Gastroesophageal sphincter (tissue), 4 donors: ENCODE measurements at places on chromosomes 12 and 14.
A peak's percentile ranks its signal among the peaks of the same experiment; 100 is the strongest.

DNA sequence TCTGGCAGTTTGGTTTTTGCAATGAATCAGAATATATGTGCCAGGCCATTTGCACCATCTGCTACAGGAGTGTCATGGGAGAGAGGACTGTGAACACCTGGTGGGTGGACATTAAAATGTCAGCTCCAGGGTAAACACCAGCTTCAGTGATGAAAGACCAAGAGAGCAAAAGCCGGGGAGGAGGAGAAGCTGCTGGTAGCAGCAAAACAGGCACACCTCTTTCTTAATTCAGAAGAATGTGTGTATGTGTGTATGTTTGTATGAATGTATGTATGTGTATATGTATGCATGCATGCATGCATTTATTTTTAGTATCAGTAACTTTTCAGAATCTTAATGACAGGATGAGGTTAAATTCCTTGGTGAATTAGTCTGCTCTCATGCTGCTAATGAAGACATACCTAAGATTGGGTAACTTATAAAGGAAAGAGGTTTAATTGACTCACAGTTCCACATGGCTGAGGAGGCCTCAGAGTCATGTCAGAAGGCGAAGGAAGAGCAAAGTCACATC lies 357.4 kb upstream of the PRICKLE1 start:
- H3K4me3 ChIP-seq: no peak overlapping the region
- H3K27me3 ChIP-seq: no peaks in the 10 kb centered on the region
- no peaks in the 10 kb centered on the region for H3K36me3 ChIP-seq
- H3K4me1 ChIP-seq: no peaks in the 10 kb centered on the region
- no peak overlapping the region for H3K27ac ChIP-seq

- no peak overlapping the region for H3K4me3 ChIP-seq
- no peak overlapping the region for H3K27ac ChIP-seq
- no peak for ATAC-seq
- no peaks in the 10 kb centered on the region for H3K36me3 ChIP-seq
- no peaks in the 10 kb centered on the region for H3K27me3 ChIP-seq
Measured at GRCh38 chr14:60212503-60213371, 36.3 kb upstream of the PPM1A start.

- no peaks in the 10 kb centered on the region for H3K27me3 ChIP-seq
- no peak overlapping the region for H3K27ac ChIP-seq
- H3K4me1 ChIP-seq: no peaks in the 10 kb centered on the region
Measured at GRCh38 chr12:45557016-45557415, 172.5 kb upstream of the ARID2 start.

DNA sequence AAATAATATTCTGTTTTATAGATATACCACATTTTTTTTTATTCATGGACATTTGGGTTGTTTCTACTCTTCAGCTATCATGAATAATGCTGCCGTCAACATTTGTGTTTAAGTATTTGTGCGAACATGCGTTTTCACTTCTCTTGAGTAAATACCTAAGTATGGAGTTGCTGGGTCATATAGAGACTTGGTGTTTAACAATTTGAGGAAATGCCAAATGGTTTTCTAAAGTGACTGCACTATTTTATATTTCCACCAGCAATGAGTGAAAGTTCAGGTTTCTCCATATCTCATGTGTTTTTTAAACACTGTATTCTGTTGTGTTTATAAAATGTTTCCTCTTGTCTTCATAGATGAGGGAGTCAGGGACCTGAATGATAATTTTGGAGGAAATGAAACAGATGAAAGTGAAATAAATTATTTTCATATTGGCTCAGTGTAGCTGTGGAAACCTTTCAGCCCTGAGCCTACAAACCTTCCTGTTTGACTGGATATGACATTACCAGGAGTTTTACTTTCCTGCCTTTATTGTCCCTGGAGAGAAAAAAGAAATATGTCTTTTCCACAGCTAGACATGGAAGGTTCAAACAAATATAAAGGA lies 26.3 kb downstream of the DAAM1 start:
- no peak overlapping the region for H3K4me3 ChIP-seq
- no peak for ATAC-seq
- no peaks in the 10 kb centered on the region for H3K27me3 ChIP-seq
- H3K27ac ChIP-seq: peak overlapping the region; percentile 81
- peaks cover 55% of the 10 kb centered on the region for H3K4me1 ChIP-seq
- H3K36me3 ChIP-seq: no peaks in the 10 kb centered on the region

GRCh38 chr12:50529345-50529744 lies 24.6 kb downstream of the DIP2B start:
- peaks cover 50% of the 10 kb centered on the region for H3K4me1 ChIP-seq
- no peaks in the 10 kb centered on the region for H3K27me3 ChIP-seq
- H3K27ac ChIP-seq: no peak overlapping the region
- H3K36me3 ChIP-seq: no peaks in the 10 kb centered on the region
- no peak for ATAC-seq

DNA sequence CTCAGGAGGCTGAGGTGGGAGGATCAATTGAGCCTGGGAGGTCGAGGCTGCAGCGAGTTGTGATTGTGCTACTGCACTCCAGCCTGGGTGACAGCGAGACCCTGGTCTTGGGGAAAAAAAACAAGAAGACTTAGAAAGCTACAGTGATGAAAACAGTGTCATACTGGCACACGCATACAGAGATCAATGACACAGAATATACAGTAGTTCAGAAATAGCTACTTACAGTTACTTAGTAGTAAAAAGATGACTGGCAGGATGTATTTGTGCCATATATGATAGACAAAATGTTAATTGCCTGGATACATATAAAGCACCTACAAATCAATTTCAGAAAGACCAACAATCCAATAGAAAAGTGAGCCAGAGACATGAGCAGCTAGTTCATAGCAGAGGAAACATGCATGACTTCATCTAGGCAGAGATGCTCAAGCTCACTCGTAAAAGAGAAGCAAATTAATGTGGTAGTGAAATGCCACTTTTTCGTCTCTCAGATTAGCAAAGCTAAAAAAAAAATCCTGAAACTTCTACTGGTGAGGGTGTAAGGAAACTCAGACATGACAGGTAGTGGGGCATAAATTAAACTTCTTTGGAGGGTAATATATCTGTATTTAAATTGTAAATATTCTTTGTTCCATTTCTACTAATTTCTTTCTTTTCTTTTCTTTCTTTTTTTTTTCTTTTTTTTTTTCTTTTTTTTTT lies 2.5 kb upstream of the ALDH2 start:
- no peak overlapping the region for H3K27ac ChIP-seq
- no peak for ATAC-seq
- H3K36me3 ChIP-seq: no peaks in the 10 kb centered on the region
- H3K4me3 ChIP-seq: no peak overlapping the region
- H3K4me1 ChIP-seq: peaks cover 25% of the 10 kb centered on the region

DNA sequence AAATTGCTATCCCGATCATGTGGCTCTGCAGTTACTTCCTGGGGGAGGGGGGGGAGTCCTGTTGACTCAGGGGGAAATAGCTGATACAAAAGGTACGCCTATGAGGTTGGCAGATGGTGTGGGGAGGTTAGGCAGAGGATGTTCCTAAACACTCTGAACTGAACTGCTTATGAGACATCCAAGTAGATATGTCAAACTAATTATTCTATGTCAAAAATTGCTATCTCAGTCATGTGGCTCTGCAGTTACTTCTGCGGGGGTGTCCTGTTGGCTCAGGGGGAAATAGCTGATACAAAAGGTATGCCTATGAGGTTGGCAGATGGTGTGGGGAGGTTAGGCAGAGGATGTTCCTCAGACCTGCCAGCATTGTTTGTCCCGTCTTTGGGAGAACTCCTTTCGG lies 5.1 kb upstream of the VCPKMT start:
- H3K4me3 ChIP-seq: no peak overlapping the region
- no peak for ATAC-seq
- H3K36me3 ChIP-seq: peaks cover 3% of the 10 kb centered on the region
- peaks cover 9% of the 10 kb centered on the region for H3K4me1 ChIP-seq

- H3K36me3 ChIP-seq: no peaks in the 10 kb centered on the region
- H3K4me1 ChIP-seq: peaks cover 4% of the 10 kb centered on the region
- ATAC-seq: no peak
- peak overlapping the region; percentile 74 for H3K4me3 ChIP-seq
- H3K27ac ChIP-seq: peak overlapping the region; percentile 96
Measured at GRCh38 chr12:19440916-19441315, 1.6 kb downstream of the AEBP2 start.

GRCh38 chr14:35044939-35045797 lies 904 bp upstream of the FAM177A1 start:
- peaks cover 37% of the 10 kb centered on the region for H3K4me1 ChIP-seq
- H3K4me3 ChIP-seq: peak overlapping the region; percentile 72
- H3K36me3 ChIP-seq: peaks cover 4% of the 10 kb centered on the region
- ATAC-seq: no peak

DNA sequence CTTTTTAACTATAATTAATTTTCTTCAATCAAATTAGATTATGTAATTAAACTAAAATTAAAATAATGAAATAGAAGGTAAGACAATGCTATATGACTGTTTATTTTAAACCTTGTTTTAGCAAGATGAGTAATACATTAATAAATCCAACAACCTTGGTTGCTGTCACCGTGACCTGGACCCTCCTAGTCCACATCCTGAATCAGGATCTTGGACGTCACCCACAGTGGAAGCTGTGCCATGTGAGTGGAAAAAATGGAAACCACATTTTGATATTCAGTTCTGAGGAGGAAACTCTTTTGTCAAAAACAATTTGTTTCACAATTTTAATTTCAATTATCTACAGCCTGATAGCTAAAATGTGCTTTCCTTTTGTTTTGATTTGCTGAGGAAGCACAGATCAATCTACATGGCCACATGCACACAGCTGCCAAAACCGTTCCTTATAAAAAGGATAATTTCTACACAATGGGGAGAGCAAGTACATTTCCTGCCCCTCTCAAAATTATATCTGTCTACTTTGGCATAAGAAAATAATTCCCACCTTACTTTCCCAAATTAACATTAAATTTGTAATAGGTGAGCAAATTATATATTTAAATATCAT lies 255.5 kb downstream of the RASSF9 start:
- no peak for ATAC-seq
- no peaks in the 10 kb centered on the region for H3K4me1 ChIP-seq
- H3K4me3 ChIP-seq: no peak overlapping the region
- no peak overlapping the region for H3K27ac ChIP-seq
- no peaks in the 10 kb centered on the region for H3K36me3 ChIP-seq

DNA sequence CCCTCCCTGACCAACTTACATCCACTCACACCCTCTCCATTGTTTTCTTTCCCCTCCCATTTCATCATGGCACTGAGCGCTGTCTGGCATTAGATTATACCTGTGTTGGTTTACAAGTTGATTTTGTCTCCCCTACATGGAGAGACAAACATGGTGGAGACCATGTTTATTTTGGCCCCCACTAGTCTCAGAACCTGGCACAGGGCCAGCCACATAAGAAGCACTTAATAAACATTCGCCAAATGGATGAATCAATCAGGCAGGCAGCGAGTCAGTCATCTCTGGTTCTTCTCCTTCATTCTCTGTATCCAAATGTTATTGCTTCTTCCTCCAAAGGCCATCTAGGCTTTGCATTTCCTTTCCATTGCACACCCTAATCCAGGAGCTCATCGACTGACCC lies 177.4 kb downstream of the DPF3 start:
- H3K4me1 ChIP-seq: peaks cover 39% of the 10 kb centered on the region
- no peak overlapping the region for H3K27ac ChIP-seq
- H3K27me3 ChIP-seq: no peaks in the 10 kb centered on the region
- H3K4me3 ChIP-seq: no peak overlapping the region

DNA sequence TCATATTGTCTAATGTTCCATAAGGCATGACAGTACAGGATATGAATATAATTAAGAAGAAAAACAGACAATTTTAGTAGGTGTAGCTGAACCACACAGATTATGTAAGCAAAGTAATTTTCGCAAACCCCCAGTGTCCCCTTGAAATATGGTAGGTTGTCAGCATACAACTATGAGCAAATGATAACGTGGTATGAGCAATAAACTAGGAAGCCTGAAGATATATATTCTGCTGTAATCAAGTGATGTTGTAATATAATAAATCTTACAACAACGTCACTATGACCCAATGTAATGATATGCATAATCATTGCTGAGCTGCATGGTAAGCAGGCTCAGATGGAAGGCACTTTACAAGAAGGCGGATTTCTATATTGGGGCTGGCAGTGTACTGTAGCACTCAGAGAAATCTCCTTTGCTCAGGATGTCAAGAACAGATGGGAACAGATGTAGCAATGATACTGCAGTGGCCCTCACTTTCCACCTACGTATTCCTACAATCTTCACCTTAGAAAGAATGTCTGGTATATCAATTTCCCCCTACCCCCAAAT lies 47.8 kb upstream of the MYF6 start:
- H3K27me3 ChIP-seq: no peaks in the 10 kb centered on the region
- H3K4me1 ChIP-seq: no peaks in the 10 kb centered on the region
- no peak overlapping the region for H3K4me3 ChIP-seq

DNA sequence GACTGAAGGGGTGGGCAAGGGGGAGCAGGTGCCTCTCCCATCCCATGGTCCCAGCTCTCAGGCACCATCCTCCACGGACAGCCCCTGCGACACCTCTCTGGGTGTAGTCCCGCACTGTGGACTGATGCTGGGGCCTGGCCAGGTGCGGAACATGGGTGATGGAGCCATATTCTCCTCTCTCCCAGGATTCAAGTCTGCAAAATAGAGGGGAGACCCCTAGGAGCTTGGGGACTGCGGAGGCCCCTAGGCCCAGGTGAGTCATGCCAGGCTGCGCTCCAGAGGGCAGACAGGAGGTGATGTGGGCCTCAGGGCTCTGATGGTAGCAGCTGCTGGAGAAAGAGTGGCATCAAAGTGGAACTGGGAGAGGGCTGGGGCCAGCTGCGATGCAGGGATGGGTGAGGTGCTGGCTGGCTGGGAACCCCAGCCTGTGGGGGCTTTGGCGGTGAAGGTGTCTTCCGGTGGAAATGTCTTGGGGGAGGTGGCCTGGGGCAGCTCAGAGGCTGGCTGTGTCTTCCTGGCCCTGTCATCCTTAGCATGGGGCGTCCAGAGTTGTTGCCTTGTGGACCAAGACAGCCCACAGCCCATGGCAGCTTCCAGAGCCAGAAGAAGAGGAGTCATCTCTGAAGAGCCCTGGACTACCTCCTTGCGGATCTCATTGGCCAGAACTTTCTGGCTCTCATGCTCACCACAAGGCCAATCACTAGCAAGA lies 149.1 kb downstream of the KIF26A start:
- no peaks in the 10 kb centered on the region for H3K36me3 ChIP-seq
- H3K4me1 ChIP-seq: no peaks in the 10 kb centered on the region
- peaks cover 20% of the 10 kb centered on the region for H3K27me3 ChIP-seq
- no peak for ATAC-seq

GRCh38 chr14:36751920-36752319 lies 90.3 kb downstream of the PAX9 start:
- H3K4me1 ChIP-seq: no peaks in the 10 kb centered on the region
- H3K27ac ChIP-seq: no peak overlapping the region
- no peaks in the 10 kb centered on the region for H3K36me3 ChIP-seq

- no peaks in the 10 kb centered on the region for H3K27me3 ChIP-seq
- H3K4me1 ChIP-seq: no peaks in the 10 kb centered on the region
- H3K4me3 ChIP-seq: no peak overlapping the region
- no peaks in the 10 kb centered on the region for H3K36me3 ChIP-seq
- H3K27ac ChIP-seq: no peak overlapping the region
Measured at GRCh38 chr12:77591959-77592743, 238.5 kb upstream of the NAV3 start.

DNA sequence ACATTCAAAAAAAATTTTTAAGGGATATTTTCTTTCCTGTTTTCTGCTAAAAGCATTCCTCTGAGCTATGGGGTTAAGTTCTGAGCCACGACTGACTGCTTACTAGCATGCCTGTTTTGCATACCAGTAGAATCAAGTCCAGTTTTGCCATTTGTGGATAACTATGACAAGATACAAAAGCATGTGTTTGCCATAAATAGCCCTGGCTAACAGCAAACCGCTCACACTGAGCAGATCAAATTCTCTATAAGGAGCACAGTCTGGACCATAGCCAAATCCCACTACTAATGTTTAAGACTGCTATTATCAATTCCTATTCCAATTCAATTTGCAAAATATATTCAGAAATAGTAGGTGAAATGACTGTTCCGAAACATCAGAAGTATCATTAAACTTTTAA lies 3.2 kb downstream of the CFL2 start:
- H3K36me3 ChIP-seq: peaks cover 13% of the 10 kb centered on the region
- H3K4me3 ChIP-seq: no peak overlapping the region
- H3K27me3 ChIP-seq: no peaks in the 10 kb centered on the region
- ATAC-seq: no peak
